GM20000 (cell line): ENCODE measurements at places on chromosomes 7 and 10.
A peak's percentile ranks its signal among the peaks of the same experiment; 100 is the strongest.

DNA sequence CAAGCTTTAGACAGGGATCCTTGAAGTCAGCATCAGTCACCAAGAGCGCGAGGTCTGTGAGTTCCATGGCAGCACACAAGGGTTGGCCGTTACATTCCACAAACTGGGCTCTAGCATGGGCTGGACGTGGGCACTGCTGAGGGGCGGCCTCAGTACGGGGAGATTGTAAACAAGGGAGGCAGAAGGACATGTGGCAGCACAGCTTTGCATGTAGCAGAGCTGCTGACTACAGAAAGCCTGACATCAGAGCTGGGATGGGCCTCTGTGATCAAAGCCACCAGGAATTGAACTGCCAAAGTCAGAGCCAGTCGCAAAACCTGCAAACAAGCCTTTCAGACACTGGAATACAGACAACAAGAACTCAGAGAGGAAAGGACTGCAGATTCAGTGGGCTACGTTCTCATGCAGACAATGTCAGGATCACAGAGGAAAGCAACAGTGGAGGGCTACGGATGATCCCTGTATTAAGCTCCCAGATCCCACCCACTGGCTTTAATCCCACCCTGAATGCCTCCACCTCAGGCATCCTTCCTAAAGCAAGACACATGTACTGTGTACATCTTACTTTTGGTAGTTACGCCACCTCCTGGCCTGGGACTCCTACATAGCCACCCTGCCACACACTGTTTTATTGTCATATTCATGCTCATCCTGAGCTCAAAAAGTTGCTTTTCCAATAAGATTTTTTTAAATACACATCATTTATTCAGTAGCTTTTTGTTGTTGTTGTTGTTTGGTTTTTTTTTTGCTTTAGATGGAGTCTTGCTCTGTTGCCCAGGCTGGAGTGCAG, 291.1 kb upstream of the IMMP2L start:
- no peak for DNase-seq

- DNase-seq = no peak
These were observed 12.8 kb upstream of the CXCL12 start for GRCh38 chr10:44397476-44398225.

GRCh38 chr10:46073564-46073963, 27.5 kb upstream of the MSMB start:
- DNase-seq = no peak

DNA sequence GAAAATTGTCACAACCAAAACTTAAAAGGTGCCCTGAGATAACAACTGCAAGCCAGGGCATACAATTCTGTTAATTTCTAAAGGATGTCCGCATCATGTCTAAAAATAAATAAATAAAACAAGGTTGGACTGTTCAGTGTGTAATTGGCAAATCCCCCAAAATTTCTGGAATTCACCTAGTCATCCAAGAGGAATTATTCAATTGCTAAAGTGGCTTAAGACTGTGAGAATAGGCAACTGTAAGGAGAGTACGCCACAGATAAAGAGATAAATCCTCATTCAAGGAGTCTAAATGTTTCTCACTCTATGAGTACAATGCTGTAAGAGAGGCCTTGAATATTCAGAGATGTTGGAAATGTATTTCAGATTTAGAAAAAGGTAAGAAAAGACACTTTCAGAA, 37.2 kb downstream of the PIK3AP1 start:
- no peak for DNase-seq

- no peak for DNase-seq
These were observed 76.5 kb upstream of the PPP1R3C start for GRCh38 chr10:91709394-91709798.

GRCh38 chr10:110431659-110432058, 66.0 kb upstream of the DUSP5 start:
- no peak for DNase-seq

GRCh38 chr10:63268149-63268797, 135.1 kb downstream of the NRBF2 start:
- no peak for DNase-seq

- DNase-seq = no peak
These were observed 58.3 kb downstream of the CDHR3 start for GRCh38 chr7:106021151-106022067.

DNA sequence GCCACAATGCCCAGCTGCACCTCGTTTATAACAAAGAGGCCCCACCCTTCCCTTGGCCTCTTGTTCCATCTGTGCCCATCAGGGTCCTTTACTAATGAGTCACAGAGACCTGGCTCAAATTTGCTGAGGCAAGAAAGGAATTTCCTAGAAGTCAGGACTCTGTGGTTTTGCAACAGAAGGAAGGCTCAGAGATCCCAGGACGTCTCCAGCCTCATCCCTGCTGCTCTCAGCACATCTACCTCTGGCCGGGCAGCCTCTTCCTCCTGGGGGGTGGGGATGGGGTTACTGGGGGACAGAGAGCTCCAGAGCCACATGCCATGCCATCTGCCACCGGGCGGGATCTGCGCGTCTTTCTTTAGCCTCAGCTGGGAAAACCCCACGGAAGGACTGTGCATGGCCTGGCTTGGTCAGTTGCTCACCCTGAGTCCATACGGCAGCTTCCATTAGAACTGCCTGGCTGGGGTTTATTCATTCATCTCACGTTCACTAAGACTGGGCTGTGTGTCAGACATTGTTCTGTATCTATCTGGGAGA, 41.9 kb upstream of the PSMG3 start:
- DNase-seq = no peak

- DNase-seq = no peak
These were observed 581.2 kb downstream of the SUGCT start for GRCh38 chr7:40716052-40716451.

DNA sequence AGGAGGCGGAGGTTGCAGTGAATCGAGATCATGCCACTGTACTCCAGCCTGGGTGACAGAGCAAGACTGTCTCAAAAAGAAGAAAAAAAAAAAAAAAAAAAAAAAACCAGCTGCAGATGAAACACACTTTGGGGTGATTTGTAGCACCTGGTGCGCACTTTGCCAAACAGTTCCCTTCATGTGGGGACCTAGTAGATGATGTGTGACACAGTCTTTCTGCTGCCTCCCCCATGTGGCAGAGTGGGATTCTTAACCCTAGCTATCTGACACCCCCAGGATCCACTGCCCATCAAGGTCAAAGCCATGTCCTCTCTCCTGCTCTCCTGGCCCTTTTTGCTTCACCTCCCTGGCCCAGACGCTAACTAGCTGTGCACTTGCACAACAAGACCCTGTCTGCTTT, 52.1 kb upstream of the PDZD8 start:
- no peak for DNase-seq

GRCh38 chr10:29620112-29620690, 14.6 kb downstream of the SVIL start:
- no peak for DNase-seq

- DNase-seq = no peak
These were observed 81.5 kb upstream of the SMIM30 start for GRCh38 chr7:113199841-113200240.

DNA sequence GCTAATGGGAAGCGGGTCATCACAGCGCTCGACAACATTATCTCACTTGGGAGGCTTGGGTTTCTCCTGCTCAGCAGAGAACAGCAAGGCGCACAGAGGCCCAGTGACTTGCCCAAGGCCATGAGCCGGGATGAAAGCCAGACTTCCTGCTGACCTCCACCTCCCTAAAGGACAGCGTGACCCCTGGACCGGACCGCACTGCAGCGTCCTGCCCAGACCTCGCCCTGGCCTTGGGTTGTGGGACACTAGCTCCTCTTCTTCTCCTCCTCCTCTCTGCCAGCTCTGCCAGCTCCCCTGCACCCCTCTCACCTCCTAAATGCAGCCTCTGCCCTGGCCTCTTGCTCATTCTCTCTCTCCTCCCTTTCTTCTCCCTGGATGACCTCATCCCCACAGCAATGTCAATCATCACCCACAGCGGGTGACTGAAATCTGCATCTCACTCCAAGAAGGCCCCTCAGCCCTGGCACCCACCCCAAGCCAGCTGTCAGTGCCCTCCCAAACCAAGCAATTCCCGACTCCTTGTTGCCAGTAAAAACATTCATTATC, 19.4 kb downstream of the SPOCK2 start:
- DNase-seq = no peak

DNA sequence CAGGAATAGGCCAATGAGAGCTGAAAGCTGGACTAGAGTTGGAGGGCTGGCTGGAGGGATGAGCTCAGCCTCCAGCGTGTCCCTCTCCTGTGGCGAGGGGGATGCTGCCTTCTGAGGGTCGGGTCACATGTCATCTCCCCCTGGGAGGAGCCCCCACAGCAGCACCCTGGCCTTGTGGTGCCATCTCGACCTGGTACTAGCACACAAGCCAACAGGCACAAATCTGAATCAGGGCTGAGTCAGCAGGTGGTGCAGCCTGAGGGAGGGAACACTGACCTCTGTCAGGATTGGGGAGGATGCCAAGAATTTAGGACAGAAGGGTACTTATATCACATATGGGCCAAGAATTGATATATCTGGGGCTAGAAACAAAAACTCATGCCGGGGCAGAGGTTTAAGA, 280.4 kb downstream of the CELF2 start:
- DNase-seq = no peak

- no peak for DNase-seq
These were observed 47.8 kb upstream of the CDK6 start for GRCh38 chr7:92884218-92884617.

GRCh38 chr10:58171146-58171545, 96.5 kb downstream of the IPMK start:
- DNase-seq = no peak

GRCh38 chr10:24771943-24772694, 48.4 kb upstream of the ARHGAP21 start:
- DNase-seq = no peak

DNA sequence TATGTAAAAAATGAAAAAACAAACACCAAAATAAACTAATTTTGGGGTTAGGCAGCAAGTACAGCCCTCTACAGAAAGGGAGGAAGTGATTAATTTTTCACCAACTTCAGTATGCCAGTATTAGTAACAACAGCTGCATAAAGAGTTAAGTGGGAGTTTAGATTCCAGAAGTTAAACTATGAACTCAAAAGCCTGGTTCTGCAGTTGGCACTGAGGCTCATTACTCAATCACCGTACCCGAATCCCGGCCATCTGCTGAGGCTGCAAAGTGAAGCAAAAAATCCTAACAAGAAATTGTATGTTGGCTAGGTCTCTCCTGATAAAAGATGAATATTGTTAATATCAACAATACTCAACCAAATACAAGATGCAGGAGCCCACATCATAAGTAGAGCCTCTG, 4.0 kb downstream of the NUDT5 start:
- DNase-seq = no peak

- DNase-seq = no peak
These were observed 147.9 kb downstream of the PFKFB3 start for GRCh38 chr10:6350609-6351008.

GRCh38 chr10:73168465-73168803, 515 bp downstream of the FAM149B1 start:
- no peak for DNase-seq

DNA sequence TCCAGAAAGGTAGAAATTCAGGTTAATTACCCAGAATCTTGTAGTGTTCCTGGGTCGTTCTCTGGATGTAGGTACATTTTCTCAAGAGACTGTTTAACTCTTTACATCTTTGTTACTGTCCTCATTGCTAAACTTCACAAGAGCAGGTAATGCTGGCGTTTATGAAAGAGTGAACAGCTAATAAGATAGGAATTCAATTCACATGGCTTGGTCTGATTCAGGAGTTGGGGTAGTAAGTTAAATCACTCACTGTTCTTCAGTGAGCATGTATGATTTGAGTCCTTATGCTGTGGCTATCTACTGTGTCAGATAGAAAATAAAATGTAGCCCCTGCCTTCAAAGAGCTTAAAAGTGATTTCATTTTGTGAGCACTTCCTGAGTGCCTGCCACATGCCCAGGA, 480.0 kb downstream of the LRMDA start:
- DNase-seq = no peak

GRCh38 chr7:106339513-106340246, 54.9 kb upstream of the NAMPT start:
- no peak for DNase-seq

GRCh38 chr10:102675666-102676533, 31.6 kb downstream of the TRIM8 start:
- DNase-seq = peak; percentile 7

GRCh38 chr7:35530124-35531109, 164.5 kb downstream of the HERPUD2 start:
- DNase-seq = no peak

GRCh38 chr10:7948371-7949000, 106.0 kb upstream of the GATA3 start:
- DNase-seq = no peak

DNA sequence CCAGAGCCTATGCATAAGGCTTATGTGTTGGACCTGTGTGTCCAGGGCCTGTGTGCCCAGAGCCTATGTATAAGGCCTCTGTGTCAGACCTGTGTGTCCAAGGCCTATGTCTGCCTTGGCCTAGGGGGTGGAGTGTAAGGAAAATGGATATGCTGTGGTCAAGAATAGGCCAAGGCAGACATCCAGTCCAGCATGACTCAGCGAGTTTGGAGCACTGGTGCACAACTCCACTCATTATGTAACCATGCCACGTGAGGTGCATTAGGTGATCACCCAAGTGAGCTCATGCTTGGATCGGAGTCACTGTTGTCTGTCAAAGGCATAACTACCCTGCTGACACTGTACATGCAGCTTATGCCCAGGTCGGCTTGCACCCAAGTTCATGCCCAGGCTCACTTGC, 238.9 kb downstream of the CACNA2D1 start:
- DNase-seq = no peak

DNA sequence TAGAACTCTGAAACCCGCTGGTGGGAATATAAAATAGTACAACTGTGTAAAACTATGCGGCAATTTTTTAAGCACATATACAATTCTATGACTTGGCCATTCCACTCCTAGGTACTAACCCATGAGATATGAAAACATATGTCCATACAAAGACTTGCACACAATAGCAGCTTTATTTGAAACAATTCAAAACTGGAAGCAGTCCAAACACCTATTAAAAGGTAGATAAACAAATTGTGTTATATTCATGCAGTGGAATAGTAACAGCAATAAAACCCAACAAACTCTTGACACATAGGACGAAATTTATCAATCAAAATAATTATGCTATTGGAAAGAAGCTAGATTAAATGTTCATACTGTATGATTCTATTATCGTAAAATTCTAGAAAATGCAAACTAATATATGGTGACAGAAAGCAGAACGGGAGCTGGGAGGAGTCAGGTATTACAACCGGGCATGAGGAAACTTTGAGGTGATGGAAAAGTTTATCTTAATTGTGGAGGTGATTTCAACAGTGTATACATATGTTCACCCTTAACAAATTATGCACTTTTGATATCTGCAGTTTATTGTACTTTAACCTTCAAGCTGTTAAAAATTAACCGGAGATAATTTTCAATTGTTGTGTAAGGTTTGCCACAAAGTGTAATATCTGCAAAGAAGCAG, 803 bp upstream of the STK31 start:
- DNase-seq = no peak
